Pancreas (tissue), 10 donors: ENCODE measurements at places on chromosomes 3 and 15. TPM values are rescaled to one million over a fixed set of nuclear protein-coding genes. Genes with fewer than 3 reads are reported as not detected.

- H3K27ac ChIP-seq, result no peak overlapping the region
- no peak overlapping the region for H3K4me3 ChIP-seq
- H3K4me1 ChIP-seq, result peaks cover 8% of the 10 kb centered on the region
- no peaks in the 10 kb centered on the region for H3K27me3 ChIP-seq
Observed at GRCh38 chr3:29331456-29332194, 50.8 kb downstream of the RBMS3 start.

DNA sequence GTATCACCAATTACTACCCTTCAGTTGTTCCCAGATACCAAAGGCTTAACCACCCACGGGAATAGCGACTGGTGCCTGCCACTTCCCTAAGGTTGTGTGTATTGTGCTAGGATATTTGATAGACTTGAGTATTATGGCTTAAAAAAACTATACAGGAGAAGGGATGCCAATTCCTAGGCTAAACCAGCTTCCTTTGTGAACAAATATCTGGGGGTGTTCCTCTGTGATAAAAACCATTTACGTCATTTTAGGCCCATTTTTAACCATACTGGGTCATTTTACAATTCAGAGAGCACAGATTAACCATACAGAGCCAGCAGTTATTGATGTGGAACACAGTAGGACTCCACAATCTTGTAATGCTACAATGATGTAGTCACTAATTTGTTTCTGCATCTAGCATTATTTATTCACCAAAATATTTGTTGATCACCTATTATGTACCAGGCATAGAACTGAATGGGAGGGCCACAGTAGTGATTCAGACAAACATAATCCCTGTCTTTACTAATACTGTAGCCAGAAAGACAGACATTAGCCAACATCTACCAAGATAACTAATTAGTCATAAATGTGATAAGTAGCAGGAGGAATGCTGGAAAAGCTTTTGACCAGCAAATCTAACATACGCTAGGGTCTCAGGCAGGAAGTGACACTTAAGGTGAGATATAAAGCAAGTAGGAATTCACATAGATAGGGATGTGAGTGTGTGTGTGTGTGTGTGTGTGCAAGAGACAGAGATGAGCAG, 184.8 kb downstream of the MECOM start:
- H3K27ac ChIP-seq, result no peak overlapping the region
- no peaks in the 10 kb centered on the region for H3K36me3 ChIP-seq
- DNase-seq, result no peak
- H3K27me3 ChIP-seq, result no peaks in the 10 kb centered on the region

- DNase-seq, result no peak
- H3K27me3 ChIP-seq, result no peaks in the 10 kb centered on the region
- no peaks in the 10 kb centered on the region for H3K36me3 ChIP-seq
- no peaks in the 10 kb centered on the region for H3K4me1 ChIP-seq
- H3K27ac ChIP-seq, result no peak overlapping the region
Observed at GRCh38 chr3:43537225-43537624, 84.6 kb downstream of the ANO10 start.

Gene BCHE
- total RNA-seq, result 0.37 TPM

DNA sequence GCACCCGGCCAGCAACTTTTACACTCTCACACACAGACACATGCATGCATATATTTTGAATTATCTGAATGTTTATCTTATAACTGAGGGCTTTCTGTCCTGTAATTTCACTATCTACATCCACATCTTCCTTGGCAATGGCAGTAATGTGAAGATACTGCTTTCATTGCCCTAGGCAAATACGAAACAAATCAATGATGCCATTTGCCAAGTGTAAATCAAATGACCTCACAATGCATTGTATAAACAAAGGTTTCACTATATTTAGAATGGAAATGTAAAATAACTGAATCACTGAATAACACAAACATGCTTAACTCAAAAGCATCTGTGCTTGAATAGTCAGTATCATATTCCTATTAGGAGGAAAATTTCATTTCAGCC, 455.6 kb downstream of the TBL1XR1 start:
- no peak for DNase-seq
- no peaks in the 10 kb centered on the region for H3K4me1 ChIP-seq
- H3K36me3 ChIP-seq, result no peaks in the 10 kb centered on the region
- H3K4me3 ChIP-seq, result no peak overlapping the region
- no peak overlapping the region for H3K27ac ChIP-seq

GRCh38 chr3:55143336-55143735, 215.5 kb upstream of the LRTM1 start:
- no peaks in the 10 kb centered on the region for H3K36me3 ChIP-seq
- no peaks in the 10 kb centered on the region for H3K4me1 ChIP-seq
- no peak overlapping the region for H3K4me3 ChIP-seq
- no peak overlapping the region for H3K27ac ChIP-seq
- no peaks in the 10 kb centered on the region for H3K27me3 ChIP-seq

Gene RGMA
- total RNA-seq, result 14.3 TPM

DNA sequence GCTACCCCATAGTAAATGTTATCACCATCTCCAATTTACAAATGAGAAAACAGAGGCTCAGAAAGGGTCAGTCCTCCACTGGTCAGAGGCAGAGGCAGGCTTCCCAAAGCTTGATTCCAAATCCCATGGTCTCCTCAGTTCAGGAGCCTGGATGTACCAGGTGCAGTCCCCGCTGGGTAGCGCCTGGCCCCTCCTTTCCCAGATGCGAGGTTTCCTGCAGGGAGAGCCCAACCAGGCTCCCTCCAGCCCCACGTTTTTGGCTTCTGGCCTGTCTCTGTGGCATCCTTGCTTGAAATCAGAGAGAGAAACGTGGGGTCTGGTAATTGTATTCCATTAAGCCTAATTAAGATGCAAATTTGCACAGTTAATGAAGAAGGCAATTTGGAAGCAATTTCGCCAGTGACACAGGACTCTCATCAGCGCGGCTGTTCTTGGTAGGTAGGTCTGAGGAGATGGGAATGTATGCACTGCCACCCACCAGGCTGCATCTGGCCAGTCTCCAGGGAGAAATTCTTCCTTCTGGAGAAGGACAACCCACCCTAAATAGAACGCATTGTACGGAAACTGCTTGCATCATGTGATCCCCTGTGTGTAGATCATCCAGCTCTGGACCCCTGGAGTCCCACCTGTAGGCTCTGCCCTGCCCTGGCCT, 50.5 kb downstream of the HRH1 start:
- H3K27me3 ChIP-seq, result no peaks in the 10 kb centered on the region
- no peak overlapping the region for H3K27ac ChIP-seq
- H3K4me1 ChIP-seq, result no peaks in the 10 kb centered on the region
- DNase-seq, result no peak

Gene AMIGO3
- total RNA-seq, result not detected

DNA sequence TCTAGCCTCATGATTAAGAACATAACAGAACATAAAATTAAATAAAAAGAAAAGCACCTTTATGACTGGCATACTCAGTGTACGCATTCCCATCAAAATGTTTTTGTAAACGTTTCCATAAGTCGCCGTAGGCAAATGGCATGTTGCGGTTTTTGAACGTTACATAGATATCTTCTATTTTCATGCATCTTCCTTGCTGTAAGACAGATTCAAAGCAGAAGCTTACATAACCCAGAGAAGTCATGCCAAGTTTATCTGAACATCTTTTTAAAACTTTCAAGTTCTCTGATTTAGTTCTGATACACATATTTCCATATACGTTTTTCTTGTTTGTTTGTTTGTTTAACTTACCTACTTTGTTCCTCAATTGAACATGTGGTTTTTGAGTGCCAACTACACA, 388.6 kb downstream of the GABRG3 start:
- DNase-seq, result no peak
- H3K27me3 ChIP-seq, result no peaks in the 10 kb centered on the region
- no peaks in the 10 kb centered on the region for H3K36me3 ChIP-seq
- H3K4me1 ChIP-seq, result no peaks in the 10 kb centered on the region
- no peak overlapping the region for H3K4me3 ChIP-seq

DNA sequence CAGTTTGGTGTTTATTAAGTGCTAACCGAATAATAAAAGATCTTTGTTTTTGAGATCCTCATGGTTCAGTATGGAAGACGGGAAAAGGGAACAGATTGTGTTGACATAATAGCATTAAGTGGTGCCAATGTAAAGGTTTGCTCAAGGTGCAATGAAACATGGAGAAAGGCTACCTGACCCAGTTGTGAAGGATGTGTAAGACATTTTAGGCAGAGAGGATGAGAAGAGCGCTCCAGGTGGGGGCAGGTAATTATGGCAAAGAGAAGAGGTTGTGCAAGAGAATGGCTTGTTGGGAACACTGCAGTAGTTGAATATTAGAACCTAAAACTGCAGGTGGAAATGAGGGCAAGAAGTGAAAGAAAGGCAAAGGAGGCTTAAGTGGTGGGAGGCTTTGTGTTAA, 140.8 kb downstream of the DIPK2A start:
- no peak for DNase-seq
- no peaks in the 10 kb centered on the region for H3K36me3 ChIP-seq

DNA sequence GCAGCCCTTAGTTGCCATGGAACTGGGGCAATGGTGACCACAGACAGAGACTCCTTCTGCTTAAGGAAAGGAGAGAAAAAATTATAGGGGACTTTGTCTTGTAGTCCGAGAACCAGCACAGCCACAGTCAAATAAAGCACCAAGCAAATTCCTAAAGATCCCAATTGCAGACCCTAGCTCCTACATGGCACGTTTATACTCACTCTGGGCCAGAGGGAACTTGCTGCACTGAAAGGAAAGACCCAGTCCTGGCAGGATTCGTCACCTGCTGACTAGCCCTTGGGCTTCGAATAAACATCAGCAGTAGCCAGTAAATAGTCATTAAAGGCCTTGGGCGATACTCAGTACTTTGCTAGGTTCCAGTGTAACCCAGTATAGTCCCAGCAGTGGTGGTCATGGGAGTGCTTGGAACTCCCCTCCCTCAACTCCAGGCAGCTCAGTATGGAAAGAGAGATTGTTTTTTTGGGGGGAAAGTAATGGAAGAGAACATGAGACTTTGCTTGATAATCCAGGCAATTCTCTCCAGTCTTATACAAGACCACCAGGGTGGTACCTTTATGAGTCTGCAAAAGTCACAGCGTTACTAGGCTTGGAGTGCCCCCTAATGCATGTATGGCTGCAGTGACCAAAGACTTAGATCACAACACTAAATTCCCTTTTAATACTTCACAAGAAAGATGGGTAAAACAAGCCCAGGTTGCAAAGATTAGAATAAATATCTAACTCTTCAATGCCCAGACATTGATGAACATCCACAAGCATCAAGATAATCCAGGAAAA, 66.4 kb upstream of the AGTR1 start:
- H3K4me3 ChIP-seq, result no peak overlapping the region
- no peak overlapping the region for H3K27ac ChIP-seq
- H3K27me3 ChIP-seq, result no peaks in the 10 kb centered on the region
- no peak for DNase-seq

GRCh38 chr3:72411126-72411525, 437.1 kb downstream of the SHQ1 start:
- H3K36me3 ChIP-seq, result no peaks in the 10 kb centered on the region
- no peak overlapping the region for H3K27ac ChIP-seq
- no peaks in the 10 kb centered on the region for H3K27me3 ChIP-seq

GRCh38 chr3:73228437-73228836, 167.0 kb downstream of the EBLN2 start:
- no peaks in the 10 kb centered on the region for H3K36me3 ChIP-seq
- H3K27ac ChIP-seq, result no peak overlapping the region
- DNase-seq, result no peak
- H3K27me3 ChIP-seq, result no peaks in the 10 kb centered on the region
- no peak overlapping the region for H3K4me3 ChIP-seq

DNA sequence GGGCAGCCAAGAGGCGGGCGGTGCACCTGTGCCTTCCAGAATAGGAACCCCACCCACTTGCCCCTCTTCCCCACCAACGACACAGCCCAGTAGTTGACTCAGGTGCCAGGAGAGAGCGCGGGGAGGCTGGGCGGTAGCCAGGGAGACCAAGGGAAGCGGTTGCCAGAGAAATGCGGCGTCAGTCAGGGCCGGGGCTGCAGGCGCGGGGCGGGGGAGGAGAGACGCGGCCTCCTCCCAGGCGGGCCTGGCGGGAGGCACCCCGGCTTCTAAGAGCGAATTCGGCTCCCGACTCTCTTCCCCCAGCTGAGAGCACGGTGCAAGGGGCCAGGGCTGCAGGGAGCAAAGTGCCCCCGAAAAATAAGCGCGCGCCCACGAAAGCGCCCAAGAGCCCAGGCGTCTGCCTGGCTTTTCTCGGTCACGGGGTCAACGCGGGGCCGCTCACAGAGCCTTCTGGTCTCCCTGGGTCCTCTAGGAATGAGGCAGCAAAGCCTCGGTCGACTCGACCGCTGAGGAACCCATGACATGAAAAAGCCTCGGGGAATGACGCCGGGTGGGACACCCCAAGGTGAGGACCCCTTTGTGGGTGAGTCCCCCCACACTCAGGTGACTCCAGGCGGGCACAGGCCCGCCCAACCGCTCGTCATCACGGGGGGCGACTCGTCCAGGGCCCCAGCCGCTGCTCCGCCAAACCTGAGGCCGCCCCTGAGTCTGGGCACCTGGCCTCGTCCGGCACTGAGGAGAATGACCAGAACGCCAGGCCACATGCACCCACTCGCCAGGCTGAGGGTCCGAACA, 716 bp downstream of the CPEB1 start:
- no peaks in the 10 kb centered on the region for H3K4me1 ChIP-seq
- H3K36me3 ChIP-seq, result no peaks in the 10 kb centered on the region
- no peak overlapping the region for H3K27ac ChIP-seq
- H3K4me3 ChIP-seq, result peak overlapping the region; percentile 48

DNA sequence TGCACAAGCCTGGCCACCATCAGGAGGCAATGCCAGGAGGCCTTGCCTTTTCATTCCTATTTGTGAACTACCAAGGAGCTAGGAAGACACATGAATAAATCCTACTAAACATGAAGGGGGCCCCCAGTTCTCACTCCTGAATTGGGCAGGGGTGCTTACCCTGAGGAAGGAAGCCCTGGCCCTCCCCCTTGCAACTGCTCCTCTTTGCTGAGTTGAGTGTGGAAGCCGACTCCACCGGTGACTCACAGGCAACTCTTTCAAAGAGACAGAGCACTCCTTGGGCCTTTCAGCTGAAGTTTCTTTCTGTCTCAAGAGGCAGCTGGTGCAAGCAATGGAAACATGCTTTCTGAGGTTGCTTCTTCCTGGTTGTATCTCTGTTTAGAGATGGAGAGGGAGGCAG, 1.7 kb downstream of the GABRG3 start:
- no peaks in the 10 kb centered on the region for H3K27me3 ChIP-seq
- DNase-seq, result no peak
- H3K27ac ChIP-seq, result no peak overlapping the region
- no peaks in the 10 kb centered on the region for H3K4me1 ChIP-seq
- no peak overlapping the region for H3K4me3 ChIP-seq

DNA sequence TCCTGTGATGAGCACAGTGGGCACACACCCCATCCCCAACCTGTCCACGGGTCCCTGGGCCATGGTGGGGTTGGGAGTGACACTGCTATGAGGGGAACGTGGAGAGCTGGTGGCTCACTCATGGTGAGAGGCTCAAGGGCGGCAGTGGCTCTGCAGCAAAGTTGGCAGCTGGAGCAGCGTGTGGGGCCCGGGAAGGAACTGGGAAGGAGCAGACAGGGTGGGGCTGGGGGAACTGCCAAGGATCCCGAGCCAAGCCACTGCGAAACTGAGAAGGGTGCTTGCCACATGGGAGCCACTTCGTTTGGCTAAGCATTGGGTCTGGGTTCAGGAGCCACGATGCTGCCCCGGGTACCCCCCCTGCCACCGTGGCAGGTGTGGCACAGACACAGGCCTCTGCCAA, 80.1 kb downstream of the SNRK start:
- H3K4me1 ChIP-seq, result no peaks in the 10 kb centered on the region
- H3K27me3 ChIP-seq, result no peaks in the 10 kb centered on the region
- H3K27ac ChIP-seq, result no peak overlapping the region
- no peak overlapping the region for H3K4me3 ChIP-seq
- no peaks in the 10 kb centered on the region for H3K36me3 ChIP-seq
- DNase-seq, result no peak

Gene ANKRD34C
- 0.16 TPM for total RNA-seq
